Psoas muscle (tissue), 8 donors: ENCODE measurements at places on chromosomes 16 and 17. TPM values are rescaled to one million over a fixed set of nuclear protein-coding genes. Genes with fewer than 3 reads are reported as not detected.
A peak's percentile ranks its signal among the peaks of the same experiment; 100 is the strongest.

DNA sequence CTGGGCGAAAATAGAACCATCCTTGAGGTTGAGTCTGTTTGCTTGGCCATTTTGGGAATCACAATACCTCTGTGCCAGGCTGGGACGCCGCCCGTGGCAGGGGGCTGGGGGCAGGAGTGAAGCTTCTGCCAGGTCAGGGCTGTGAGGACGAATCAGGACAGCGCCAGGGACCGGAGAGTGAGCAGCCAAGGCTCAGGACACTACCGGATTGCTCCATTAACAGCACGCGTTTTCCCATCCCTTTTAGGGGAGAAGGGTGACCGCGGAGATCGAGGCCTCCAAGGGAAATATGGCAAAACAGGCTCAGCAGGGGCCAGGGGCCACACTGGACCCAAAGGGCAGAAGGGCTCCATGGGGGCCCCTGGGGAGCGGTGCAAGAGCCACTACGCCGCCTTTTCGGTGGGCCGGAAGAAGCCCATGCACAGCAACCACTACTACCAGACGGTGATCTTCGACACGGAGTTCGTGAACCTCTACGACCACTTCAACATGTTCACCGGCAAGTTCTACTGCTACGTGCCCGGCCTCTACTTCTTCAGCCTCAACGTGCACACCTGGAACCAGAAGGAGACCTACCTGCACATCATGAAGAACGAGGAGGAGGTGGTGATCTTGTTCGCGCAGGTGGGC, 23.4 kb downstream of the C1QTNF1 start:
- no peaks in the 10 kb centered on the region for H3K36me3 ChIP-seq
- peak overlapping the region; percentile 23 for H3K27ac ChIP-seq
- peaks cover 22% of the 10 kb centered on the region for H3K27me3 ChIP-seq
- H3K4me1 ChIP-seq, result peaks cover 5% of the 10 kb centered on the region

The CARD14 gene
- not detected for total RNA-seq

DNA sequence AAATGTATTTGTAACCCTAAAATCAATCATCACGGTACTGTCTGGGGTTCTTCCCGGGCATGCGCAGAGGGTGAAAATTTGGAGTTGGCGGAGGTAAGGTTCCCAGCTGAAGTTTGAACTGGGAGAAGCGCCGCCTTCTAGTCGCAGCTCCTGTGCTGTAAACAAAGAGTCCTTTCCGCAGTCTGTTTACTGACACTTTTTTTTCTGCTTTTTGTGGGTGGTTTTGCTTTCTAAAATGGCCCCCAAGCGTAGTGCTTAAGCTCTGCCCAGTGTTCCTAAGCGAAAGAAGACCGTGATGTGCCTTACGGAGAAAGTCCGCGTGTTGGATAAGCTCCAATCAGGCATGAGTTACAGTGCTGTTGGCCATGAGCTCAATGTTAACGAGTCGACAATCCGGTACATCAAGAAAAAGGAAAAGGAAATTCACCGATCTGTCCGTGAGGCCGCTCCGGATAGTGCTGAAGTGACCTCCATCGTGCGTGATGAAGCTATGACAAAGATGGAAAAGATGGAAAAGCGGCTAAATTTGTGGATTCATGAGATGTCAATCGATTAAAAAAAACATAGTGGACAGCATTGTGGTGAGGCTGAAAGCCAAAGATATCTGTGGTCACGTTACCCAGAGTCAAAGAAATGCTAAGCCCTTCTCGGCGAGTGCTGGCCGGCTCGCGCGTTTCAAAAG, 570 bp upstream of the CFDP1 start:
- H3K27me3 ChIP-seq, result no peaks in the 10 kb centered on the region
- no peaks in the 10 kb centered on the region for H3K36me3 ChIP-seq
- H3K4me3 ChIP-seq, result peak overlapping the region; percentile 99
- H3K27ac ChIP-seq, result peak overlapping the region; percentile 96

- H3K4me1 ChIP-seq, result no peaks in the 10 kb centered on the region
- no peaks in the 10 kb centered on the region for H3K36me3 ChIP-seq
- no peak within 1 kb of the TSS for H3K27ac ChIP-seq
- peak within 1 kb of the TSS; percentile 46 for H3K4me3 ChIP-seq
Measured at GRCh38 chr16:23302045-23302956, at the start of gene SCNN1B. TSS of gene SCNN1B (plus strand) at chr16:23302302. CDS start at chr16:23348600, 46,298 bp downstream.

- H3K27ac ChIP-seq, result no peak overlapping the region
- H3K4me1 ChIP-seq, result peaks cover 5% of the 10 kb centered on the region
- no peak for DNase-seq
- H3K36me3 ChIP-seq, result peaks cover 5% of the 10 kb centered on the region
- H3K27me3 ChIP-seq, result no peaks in the 10 kb centered on the region
Measured at GRCh38 chr16:19559242-19559910, 3.9 kb downstream of the VPS35L start.

The MYOCD gene
- total RNA-seq, result 0.57 TPM

GRCh38 chr16:67157892-67158635, 1.6 kb downstream of the TRADD start:
- no peak overlapping the region for H3K27ac ChIP-seq
- no peak for DNase-seq
- no peak overlapping the region for H3K4me3 ChIP-seq
- no peaks in the 10 kb centered on the region for H3K27me3 ChIP-seq
- H3K36me3 ChIP-seq, result no peaks in the 10 kb centered on the region

- peaks cover 48% of the 10 kb centered on the region for H3K4me1 ChIP-seq
- peak overlapping the region; percentile 31 for H3K4me3 ChIP-seq
- DNase-seq, result peak; percentile 86
Measured at GRCh38 chr17:78879635-78880186, 23.3 kb downstream of the CEP295NL start.

DNA sequence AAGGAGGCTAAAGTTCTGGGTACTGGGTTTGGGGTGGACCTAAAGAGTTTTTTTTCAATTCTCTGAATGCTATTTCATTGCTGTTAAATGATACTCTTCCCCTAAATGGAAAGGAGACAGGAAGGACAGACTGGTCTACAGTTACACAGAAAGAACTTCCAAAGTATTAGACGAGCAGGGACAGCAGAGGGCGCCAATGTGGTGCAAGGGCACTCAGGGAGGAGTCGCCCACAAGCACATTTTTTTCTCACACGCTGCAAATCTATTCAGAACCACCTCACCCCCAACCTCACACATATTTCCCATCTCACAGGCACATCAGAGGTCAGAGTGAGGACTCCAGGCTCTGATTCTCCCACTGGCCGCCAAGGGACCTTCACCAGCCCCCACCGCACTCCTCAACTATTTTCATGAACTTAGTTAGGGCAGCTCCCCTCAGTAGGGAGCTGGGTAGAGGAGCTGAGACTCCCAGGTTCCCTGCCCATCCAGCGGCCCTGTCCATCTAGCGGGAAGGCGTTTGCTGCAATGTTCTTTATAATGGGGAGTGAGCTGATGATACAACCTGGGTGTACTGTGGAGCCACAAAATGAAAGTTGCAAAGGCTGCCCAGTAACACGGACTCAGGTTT, 6.8 kb upstream of the CA4 start:
- no peak overlapping the region for H3K27ac ChIP-seq
- no peaks in the 10 kb centered on the region for H3K36me3 ChIP-seq
- peak; percentile 86 for DNase-seq

The PRRT2 gene
- 1.8 TPM for total RNA-seq

DNA sequence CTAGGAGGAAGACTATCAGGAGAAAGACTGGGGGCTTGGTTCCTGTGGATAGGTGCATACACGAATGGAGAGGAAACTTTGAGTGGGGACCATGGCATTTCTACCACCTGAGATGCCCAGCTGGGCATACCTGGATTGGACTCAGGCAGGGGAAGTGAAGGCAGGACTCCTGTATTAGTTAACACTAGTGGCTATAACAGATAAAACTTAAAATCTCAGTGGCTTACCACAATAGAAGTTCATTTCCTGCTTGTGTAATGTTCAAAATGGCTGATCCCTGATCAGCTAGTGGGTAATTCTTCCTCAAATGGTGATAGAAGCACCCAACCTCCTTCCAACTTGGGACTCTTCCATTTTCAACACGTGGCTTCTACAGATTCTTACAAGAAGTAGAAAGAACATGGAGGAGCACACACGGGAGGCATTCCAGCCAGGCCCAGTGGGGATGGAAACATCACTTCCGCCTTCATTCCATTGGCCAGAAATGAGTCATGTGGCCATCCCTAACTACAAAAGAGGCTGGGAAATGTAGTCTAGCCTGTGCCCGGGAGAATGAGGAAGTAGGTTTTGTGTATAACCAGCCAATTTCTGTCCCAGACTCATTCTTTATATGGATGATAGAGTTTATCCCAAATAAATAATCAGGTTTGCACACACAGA, 112.1 kb downstream of the UTP18 start:
- H3K4me1 ChIP-seq, result no peaks in the 10 kb centered on the region
- no peak for DNase-seq

DNA sequence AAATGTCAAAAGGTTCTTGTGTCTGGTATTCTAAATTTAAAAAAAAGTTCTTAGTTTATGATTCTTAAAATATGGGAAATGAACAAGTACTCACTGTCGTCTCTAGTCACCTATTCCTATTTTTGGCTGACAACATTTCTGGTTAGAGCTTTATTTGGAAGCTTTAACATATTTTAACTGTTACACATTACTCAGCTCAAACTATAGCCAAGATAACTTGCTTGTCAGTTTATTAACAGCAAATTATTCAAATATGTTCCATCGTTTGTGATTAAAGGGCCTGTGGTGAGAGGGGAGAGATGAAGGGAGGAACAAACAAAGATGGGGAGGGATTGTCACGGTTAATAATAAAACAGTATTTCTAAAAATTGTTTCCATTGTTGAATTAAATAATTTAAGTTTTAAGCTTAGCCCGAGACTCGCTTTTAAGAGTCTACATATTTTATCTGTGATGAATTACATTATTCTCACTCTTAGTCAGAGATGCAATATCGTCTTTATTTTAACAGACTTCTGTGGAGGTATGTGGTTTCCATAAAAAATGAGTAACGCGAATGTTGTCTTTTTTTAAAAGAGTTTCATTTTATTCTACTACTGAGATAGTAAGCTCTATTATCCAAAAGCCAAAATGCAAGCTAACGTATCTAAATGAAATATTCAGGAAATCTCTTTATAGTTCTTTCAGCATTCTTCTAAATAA, 321.9 kb upstream of the PMFBP1 start:
- no peaks in the 10 kb centered on the region for H3K36me3 ChIP-seq
- DNase-seq, result no peak
- no peak overlapping the region for H3K27ac ChIP-seq
- no peaks in the 10 kb centered on the region for H3K27me3 ChIP-seq
- H3K4me1 ChIP-seq, result no peaks in the 10 kb centered on the region
- no peak overlapping the region for H3K4me3 ChIP-seq

DNA sequence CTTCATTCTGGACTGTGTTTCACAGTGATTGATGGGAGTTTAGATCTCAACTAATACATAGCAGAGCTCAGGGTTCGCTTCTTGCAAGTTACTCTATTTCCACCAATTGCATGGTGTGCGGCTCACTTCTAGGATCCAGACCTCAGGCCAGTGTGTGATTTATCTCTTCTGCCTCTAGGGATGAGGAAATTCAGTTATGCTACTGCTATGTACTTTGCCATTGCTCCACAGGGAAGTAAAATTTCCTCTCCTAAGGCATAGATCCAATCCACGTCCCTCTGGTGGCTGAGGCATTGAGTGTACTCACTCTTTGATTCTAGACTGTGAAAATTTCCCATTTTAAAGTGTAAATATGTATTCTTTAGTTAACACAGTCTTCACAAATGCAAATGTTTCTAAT, 214.1 kb downstream of the HS3ST3B1 start:
- no peaks in the 10 kb centered on the region for H3K36me3 ChIP-seq
- no peaks in the 10 kb centered on the region for H3K4me1 ChIP-seq
- no peak overlapping the region for H3K27ac ChIP-seq
- H3K4me3 ChIP-seq, result no peak overlapping the region
- no peak for DNase-seq
- no peaks in the 10 kb centered on the region for H3K27me3 ChIP-seq

GRCh38 chr16:73323880-73324279, 276.0 kb upstream of the ZFHX3 start:
- H3K36me3 ChIP-seq, result no peaks in the 10 kb centered on the region
- no peak for DNase-seq
- no peak overlapping the region for H3K4me3 ChIP-seq

DNA sequence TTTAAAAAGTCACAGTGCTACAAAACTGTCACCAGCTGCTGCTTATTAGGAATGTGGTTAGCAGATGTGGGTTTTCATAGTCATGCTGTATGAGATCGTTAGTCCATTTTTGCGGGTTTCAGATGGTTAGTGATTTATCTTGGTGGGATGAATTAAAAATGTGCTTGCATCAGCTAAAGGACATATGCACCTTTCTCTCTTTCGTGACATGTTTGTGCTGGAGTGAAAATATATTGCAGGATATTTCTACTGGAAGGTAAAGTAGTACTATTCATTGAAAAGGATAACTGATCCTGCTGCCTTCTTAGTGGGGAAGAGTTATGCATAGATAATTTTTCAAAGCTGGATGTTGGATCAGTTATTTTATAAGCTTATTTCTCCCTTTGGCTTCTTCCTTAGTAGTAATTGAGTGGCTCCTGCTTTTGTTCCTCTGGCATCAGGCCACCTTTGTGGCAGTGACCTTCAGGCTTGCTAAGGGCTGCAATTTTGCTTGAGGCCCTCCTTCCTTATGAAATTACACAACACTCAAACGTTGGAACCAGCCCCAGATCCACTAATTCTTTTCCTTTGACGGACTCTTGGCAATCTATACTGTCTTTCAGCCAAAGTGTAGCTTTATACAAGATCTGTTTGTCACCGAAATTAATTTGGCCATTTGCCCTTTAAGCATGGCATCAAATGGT, 7.5 kb upstream of the SNTB2 start:
- H3K4me3 ChIP-seq, result no peak overlapping the region
- H3K4me1 ChIP-seq, result peaks cover 20% of the 10 kb centered on the region
- peak; percentile 73 for DNase-seq
- H3K27ac ChIP-seq, result peak overlapping the region; percentile 56
- H3K27me3 ChIP-seq, result no peaks in the 10 kb centered on the region

DNA sequence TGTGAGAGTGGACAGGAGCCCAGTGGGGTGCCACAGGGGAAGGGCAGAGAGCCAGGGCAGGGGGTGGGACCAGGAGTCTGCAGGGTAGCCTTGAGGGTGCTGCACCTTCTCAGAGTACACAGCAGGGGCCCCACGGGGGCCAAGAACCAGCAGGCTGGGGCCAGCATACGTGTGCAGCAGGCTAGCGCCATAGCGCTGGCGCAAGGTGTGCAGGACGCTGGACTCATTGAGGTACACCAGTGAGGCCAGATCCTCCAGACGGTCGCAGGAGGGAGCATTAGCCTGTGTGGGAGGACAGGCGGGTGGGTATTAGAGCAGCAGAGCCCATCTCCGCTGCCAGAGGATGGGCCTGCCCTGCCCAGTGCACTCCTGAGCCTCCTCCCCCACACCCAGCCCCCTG, 58.8 kb downstream of the MYO18A start:
- H3K36me3 ChIP-seq, result peaks cover 13% of the 10 kb centered on the region
- peaks cover 25% of the 10 kb centered on the region for H3K4me1 ChIP-seq
- DNase-seq, result no peak
- no peak overlapping the region for H3K4me3 ChIP-seq
- H3K27ac ChIP-seq, result no peak overlapping the region

DNA sequence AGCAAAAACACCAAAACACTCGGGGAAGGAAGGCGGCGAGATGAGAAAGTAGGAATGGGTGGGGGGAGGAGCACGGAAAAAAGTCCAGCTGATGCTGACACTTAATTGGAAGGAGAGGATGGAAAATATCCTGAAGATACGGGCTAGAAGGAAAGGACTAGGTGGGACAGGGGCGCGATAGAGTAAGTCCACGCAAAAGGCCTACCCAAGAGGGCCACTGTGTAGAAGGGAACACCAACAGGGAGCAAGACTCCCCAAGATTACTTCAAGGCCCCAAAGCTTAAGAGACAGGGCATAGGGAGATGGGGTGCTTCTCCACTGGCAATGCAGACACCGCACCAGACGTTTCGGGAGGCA, 736 bp downstream of the APPBP2 start:
- H3K4me3 ChIP-seq, result peak overlapping the region; percentile 99
- peaks cover 37% of the 10 kb centered on the region for H3K4me1 ChIP-seq
- H3K27me3 ChIP-seq, result no peaks in the 10 kb centered on the region
- peak overlapping the region; percentile 100 for H3K27ac ChIP-seq
- no peaks in the 10 kb centered on the region for H3K36me3 ChIP-seq

The MMP28 gene
- 0.66 TPM for total RNA-seq
